H4 (cell line): ENCODE measurements at places on chromosomes 1 and 21.

- no peak for DNase-seq
Measured at GRCh38 chr1:75129983-75130789, 4.0 kb upstream of the LHX8 start.

- DNase-seq = peak; percentile 59
Measured at GRCh38 chr1:38114241-38115026, 67.8 kb upstream of the POU3F1 start.

- no peak for DNase-seq
Measured at GRCh38 chr1:159927849-159928431, 2.6 kb upstream of the TAGLN2 start.

- no peak for DNase-seq
Measured at GRCh38 chr1:116309090-116309870, 63.8 kb upstream of the ATP1A1 start.

DNA sequence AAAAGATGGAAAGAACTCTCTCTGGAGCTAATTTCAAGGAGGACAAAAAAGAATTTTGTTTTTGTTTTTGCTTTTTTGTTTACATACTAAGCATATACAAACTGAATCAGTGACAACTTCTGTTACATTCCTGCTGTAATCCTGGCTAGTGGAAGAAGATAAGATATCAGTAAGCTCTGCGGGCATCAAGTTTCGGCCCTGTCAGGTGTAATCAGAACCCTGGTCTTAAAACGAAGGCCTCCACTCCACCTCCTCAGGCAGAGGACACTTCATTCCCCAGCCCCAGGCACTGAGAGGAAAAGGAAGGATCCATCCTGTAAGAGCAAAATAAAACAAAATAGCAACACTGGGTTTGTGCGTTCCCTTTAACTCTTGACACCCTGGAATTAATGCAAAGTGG, 88.9 kb upstream of the ARHGAP29 start:
- DNase-seq = no peak

GRCh38 chr1:35931446-35932157, 697 bp downstream of the AGO3 start:
- DNase-seq = peak; percentile 5

- DNase-seq = peak; percentile 53
Measured at GRCh38 chr1:164771619-164772361, 212.8 kb downstream of the PBX1 start.

GRCh38 chr1:79899914-79900313, 893.4 kb upstream of the ADGRL4 start:
- DNase-seq = peak; percentile 64

DNA sequence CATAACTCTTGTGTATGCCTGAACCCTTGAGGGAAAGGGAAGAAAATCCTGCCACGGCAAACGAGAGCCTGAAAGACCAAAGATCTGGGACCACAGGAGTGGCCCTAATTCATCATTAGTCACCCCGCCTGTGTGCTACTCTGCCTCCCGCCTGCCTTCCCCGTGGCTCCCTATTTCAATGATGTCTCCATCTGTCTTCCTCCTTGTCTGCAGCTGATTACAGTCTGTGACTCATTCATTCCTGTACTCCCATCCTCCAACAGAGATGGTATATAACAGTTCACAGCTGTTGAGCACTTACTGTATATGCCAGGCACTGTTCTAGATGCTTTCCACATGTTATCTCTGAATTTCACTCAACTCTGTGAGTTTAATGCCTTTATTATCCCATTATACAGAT, 96.6 kb downstream of the SEC16B start:
- no peak for DNase-seq

GRCh38 chr1:14103878-14104430, 404.0 kb downstream of the PRDM2 start:
- DNase-seq = no peak

- no peak for DNase-seq
Measured at GRCh38 chr1:29342351-29342750, 106.0 kb downstream of the PTPRU start.

DNA sequence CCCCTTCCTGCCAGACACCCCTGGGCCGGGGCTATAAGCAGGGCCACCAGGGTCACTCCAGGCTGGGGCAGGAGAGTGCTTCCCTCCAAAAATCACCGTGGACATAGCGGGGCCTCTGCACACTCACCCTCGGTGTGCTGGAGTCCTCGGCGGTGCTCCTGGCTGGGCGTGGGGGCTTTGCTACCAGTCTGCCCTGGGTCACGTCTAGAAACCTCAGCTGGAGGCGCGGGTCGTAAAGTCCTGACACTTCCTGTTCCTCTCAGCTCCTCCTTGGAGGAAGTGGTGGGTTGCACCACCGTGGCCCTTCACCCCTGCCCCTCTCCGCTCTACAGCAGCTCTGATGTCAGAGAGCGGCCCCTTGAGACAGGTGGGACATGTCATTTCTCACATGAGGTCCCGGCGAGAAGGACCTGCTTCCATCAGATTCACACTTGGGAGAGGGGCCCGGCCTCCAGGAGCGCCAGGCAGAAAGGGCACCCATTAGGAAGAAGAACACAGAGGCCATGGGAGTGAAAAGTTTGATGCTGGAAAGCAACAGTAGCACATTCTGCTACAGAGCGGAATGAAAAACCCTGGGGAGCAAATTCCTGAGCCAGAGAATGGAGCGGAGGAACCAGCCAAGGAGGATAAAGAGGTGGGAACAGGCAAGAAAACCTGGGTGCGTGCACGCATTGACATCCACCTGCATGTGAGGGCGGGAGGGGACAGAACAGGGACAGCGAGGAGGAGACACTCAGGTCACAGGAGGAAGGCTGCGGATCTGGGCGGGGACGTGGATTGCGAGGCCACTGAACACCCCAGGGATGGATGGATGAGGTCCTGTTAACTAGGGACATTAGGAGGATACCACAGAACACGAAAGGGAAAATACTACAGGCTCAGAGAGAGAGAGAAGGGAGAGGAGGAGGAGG, at the start of gene ITGB2:
ITGB2 (minus strand) TSS at position 206 of the 911 bp plus-strand sequence. CDS start 10,117 bp downstream, outside the sequence.
- DNase-seq = no peak

DNA sequence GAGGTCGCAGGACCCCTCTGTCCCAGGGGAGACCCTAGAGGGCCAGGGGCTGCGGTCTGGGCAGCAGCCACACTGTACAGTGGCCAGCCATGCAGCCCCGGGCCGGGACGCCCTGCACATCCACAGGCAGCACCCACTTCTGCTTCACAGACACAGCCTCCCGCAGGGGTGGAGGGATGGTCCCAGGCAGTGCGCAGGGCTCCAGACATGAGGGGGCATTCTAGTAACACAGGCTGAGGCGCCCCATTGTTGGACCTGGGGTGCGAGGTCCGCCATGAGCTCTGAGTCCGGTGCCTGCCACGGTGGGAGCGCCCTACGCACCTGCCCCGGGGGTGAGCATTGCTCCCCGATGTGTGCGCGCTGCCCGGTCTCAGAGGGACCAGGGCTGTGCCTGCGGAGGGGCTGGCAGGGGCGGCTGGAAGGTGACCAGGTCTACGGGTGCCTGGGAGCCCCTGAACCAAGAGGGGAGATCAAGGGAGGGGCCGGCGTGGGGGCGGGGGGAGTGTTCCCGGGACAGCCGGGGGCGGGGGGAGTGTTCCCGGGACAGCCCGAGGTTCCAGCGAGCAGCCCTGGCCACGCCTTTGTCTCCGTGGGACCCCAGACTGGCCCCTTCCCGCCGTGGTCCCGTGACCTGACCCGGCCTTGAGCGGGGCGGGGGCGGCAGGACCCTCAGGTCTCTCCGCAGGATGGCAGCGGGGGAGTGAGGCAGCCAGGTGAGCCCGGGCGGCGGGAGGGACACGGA, 4.5 kb downstream of the MMEL1 start:
- no peak for DNase-seq

DNA sequence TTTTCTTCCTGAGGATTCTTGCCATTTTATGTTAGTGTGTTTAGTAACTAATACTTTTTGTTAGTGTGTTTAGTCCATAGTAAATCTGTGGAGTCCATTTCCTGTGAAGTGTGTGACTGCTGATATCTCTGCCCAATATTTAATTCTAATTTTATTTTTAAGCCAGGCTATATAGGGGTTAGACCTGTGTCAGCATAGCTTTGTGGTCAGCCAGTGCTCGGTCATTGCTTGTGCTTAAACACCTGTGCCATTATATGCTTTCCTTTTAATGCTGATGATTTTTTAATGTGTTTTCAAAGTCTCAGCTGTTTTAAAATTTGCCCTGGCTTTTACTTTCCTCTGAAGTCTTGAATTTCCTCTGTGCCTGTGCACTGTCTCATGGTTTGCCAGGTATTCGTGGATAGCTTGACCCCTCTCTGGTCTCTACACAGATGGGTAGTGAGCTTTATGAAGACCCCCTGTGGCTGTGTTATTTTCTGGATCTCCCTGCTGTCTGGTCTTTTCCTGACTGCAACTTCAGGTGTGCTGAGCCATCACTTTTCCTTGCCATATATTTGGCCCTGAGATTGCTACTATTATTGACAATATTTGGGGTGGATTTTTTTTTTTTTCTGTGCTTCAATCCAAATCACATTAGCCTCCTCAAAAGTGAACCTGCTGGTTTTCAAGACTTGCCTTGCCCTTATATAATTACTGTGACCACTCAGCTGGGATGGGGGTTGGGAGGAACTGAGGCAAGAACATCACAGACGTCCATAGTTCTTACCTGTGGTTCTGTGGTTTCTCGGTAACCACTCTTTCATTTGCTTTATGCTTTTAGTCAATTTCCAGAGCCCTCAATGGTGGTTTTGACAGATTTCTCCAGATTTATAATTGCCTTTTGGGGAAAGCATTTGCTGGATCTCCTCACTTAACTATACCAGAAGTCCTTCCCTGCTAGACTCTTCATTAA, 59.6 kb downstream of the RPS6KC1 start:
- DNase-seq = no peak
